ENCODE measurements at places on chromosomes 6 and 20.

- DNase-seq, result no peak
Observed at GRCh38 chr6:95208621-95209020, 368.7 kb upstream of the MANEA start.

DNA sequence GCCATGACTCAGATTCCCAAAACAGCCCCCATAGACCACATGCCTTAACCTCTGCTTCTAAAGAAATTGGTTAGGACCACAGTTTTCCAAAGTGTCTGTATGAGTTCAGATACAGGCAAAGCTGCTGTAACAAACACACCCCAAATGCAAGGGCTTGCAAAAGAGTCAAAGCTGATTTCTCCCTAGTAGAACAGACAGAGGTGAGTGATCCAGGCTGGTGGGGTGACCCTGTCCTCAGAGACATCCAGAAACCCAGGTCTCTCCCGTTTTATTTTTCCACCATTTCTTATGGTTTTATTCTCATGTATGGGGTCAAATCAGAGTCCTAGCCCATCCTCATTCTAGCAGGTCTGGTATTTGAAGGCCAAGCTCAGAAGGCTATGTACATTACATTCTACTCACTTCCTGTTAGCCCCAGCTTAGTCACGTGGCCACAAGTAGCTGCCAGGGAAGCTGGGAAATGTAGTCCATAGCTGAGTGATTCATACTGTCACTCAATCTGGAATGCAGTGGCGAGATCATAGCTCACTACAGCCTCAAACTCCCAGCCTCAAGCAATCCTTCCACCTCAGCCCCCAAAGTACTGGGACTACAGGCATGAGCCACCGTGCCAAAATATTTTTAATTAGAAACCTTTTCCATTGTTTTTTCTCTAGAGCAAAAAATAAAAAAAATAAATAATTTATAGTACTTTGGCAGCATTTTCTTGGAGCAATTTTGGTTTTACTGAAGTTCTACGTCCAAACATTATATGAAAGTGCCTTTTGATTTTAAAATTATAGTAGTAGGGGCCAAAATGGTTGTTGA, 175.2 kb downstream of the ZMYND8 start:
- peak; percentile 45 for DNase-seq

GRCh38 chr6:30264743-30265142, 51.5 kb upstream of the TRIM26 start:
- peak; percentile 20 for DNase-seq

DNA sequence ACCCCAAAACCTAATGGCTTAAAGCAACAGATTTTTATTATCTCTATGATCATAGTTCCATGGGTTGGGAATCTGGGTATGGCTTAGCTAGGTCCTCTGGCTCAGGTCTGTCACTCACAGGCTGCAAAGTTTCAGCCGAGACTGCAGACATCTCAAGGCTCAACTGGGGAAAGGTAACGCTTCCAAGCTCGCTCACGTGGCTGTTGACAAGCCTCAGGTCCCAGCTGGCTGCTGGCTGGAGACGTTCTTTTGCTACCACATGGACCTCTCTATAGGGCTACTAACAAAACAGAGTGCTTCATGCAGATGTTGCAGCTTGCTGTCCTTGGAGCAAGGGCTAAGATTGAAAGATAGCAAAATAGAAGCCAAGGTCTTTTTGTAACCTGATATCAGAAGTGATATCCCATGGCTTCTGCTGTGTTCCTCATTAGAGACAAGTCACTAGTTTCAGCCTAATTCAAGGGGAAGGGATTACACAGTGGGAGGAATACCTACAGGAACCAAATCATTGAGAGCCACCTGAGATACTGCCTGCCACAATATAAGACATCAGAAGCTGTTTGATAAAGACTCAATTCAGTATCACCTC, 6.6 kb downstream of the HTR1E start:
- DNase-seq, result no peak

- DNase-seq, result no peak
Observed at GRCh38 chr6:3594201-3594600, 137.4 kb upstream of the SLC22A23 start.

- DNase-seq, result no peak
Observed at GRCh38 chr6:117373211-117373813, 52.4 kb downstream of the ROS1 start.

DNA sequence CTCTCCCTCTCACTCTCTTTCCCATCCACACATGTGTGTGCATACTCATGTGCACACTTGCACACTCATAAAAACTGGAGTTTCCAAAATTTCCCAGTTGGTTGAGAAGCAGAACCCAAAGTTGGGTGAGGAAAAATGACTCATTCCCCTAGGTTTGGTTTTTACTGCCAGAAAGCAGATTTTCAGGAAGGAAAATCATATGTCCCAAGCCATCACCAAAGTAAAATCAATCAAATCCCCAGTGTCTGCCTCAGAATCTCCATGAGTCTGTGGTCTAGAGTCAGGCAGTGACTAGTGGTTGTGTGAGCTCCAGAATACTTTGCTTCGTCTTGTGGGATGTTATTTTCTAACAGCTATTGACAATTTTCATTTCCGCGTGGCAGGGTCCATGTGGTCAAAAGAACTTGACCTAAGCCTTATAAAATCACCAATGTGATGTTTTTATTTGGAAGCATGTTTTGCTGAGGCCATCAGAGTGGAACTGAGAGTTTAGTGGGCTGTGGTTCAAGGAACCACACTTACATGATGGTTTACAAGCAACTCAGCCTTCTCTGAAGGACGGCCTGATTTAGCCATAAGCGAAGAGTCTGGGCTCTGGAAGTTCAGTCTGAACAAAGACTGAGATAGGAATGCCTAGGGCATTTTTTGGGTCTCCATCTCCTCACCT, 81.9 kb upstream of the CCN6 start:
- DNase-seq, result no peak

DNA sequence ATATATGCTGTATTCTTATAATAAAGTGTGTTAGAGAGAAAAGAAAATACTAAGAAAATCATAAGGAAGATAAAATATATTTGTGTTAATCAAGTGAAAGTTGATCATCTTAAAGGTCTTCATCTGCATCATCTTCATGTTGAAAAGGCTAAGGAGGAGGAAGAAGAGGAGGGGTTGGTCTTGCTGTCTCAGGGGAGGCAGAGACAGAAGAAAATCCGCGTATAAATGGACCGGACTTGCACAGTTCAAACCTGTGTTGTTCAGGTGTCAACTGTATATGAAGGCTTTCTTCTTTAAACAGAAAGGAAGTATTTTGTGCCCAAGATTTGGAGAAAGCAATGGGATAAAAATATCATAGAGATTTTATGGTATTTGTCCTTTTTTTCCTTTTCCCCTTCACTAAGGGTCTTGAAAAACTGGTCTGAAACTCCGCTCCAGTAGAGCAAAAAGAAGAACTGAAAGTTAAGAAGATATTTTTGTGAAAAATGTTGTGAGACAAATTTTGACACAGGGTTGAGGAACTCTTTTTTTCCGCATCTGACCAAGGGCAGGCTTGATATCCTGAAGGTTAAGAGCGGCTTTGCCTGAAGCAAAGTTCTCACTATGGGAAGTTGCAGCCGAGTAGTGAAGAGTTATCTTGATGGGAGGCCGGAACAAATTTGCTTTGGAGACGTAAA, 350.7 kb downstream of the LAMA2 start:
- no peak for DNase-seq

- no peak for DNase-seq
Observed at GRCh38 chr6:79782792-79783580, 151.9 kb downstream of the SH3BGRL2 start.

GRCh38 chr20:25203871-25204320, 8.4 kb downstream of the ENTPD6 start:
- DNase-seq, result no peak

- DNase-seq, result no peak
Observed at GRCh38 chr6:118207947-118208346, 300.9 kb downstream of the SLC35F1 start.

GRCh38 chr6:31952890-31953289, 5.9 kb downstream of the NELFE start:
- no peak for DNase-seq

GRCh38 chr6:127864701-127865100, 36.2 kb downstream of the THEMIS start:
- no peak for DNase-seq

DNA sequence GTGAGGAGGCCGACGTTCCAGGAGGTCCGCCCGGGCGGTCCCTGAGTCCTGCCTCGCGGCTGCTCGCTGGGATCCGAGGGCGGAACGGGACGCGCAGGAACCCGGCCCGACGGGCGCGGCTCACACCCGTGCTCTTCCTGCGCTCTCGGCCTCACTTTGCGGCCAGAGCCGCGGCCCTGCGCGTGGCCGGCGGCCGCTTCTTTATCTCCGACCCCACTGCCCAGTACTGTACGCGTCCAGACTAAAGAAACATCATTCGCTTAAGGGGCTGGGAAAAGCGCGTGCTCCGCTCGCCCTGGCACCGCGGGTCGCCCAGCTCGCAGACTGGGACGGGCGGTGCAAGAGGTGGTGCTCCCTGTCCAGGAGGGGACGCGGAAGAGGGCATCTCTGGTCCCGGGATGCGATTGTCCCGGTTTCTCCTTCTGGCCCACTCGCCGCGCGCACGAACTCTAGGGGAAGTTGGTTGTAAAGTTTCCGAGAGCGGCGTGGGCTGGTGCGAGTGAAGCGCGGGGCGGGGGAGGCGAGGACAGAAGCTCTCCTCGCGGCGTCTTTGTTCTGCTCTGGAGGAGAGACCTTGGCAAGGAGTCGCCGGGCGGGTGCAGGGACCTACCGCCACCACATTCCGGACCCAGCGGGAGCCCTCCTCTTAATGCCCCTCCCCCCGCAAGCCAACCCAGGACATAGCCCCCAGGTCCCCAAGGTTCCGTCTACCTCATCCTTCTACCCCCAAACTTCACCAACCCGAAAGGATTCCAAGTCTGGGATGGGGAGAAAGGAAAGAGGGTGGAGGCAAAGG, 71.0 kb downstream of the SOX4 start:
- peak; percentile 87 for DNase-seq

DNA sequence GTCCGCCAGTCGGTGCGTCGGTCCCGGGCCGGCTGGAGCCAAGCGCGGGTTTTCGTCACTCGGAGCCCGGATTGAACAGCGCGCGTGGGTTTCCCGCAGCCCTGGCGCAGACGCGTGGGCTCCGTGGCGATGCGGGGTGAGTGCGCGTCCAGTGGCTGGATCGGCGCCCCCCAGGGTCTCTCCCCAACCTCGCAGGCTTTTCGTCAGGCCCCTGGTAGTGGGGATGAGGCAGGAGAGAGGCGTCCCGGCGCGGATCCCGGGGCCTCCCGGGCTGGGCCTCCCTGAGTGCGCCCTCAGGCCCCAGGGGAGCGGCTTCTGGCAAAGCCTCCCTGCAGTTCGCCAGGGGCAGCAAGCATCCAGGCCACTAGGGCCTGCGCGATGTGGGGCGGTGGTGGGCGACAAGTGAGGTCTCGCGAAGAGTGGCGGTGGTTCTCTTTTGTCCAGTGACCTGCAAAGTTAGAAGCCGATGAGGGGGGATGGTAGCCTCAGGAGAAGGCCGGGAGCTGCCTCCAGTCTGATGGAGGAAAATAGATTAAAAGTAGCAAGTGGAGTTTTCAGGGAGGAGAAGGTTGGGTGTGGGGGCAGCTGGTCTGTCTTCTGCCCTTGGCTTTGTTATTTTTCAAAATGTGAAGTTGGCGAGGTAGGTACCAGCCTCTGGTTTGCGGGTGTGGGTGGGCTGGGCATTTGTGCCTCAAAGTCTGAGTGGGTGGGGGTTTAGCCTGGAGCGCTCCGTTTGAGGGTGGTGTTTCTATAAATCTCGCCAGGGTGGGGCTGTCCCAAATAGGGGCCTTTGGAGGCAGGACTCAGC, 1.6 kb downstream of the TOX2 start:
- peak; percentile 69 for DNase-seq

DNA sequence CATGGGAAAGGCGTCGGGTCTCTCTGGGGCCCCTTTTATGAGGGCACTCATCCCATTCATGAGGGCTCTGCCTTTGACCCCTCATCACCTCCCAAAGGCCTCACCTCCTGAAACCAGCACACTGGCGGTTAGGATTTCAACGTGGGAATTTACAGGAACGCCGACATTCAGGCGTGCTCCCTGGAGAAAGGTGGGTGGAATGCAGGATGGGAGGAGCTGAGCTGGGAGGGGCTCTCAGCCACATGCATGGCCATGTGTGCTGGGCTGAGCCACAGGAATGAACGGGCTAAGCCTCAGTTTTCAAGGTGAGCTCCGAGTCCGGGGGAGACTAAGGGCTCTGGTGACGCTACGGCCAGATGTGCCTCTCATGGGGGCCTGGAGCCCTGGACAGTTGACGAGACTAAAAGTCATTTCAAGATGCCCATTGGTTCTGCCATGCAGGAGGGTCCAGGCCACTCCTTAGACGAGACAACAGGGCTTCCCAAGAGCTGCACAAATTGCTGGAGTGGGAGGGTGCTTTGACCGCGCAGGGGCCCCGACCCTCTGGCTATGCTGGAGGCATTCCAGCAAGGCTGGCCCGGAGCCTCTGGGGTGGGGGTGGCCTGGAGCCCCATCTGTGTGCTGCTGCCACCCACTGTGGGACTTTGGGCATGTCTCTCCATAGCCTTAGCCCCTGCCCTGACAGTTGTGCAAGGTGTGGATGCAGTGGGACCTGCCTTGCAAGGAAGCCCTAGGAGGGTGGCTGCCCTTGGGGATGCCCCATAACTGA, 3.8 kb upstream of the ARFGAP1 start:
- no peak for DNase-seq

DNA sequence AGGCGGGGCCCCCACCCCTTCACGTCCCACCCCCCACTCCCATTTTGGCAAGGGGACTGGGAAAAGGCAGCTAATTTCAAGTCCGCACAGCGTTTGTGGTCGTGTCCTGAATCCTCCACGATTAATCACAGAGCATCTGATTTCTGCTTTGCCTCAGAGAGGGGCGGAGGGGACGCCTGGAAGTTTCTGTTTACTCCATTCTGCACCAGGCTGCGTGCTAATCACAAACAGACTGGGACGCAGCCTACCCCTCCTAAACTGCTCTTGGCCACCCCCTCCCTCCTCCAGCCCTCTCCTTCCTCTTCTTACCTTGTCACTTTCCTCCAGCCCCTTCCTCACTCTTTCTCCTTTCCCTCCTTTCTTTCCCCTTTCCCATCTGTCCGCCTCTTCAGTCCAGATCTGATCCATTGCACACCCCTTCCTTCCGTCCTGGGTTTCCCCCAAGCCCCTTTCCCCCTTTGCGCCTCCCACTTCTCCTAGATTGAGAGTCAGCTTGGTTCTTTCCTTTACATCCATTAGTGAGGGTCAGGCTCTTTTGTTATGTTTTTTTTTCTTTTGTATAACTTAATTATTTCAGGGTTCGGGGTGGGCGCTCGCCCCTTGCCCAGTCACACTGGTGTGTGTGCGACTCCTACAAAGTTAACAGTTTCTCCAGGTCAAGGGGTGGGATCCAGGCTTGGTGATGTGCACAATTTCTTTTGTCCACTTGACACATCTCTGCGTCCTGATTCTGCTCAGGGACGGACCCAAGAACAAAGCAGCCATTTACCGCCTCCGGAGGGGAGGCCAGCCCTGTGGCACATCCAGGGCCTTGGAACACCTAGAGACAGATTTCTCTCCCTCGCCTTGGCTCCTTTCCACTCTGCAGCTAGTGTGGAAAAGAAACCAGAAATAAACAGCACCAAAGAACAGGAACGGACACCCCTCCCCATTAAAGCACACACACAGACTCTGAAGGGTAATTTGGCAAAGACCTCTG, 520 bp upstream of the RIPOR3 start:
- peak; percentile 76 for DNase-seq

- peak; percentile 22 for DNase-seq
Observed at GRCh38 chr6:128282961-128283360, 237.4 kb downstream of the PTPRK start.
